Bronchial epithelial cell (primary cell): ENCODE measurements at places on chromosomes 2 and 18.

- DNase-seq: no peak
Measured at GRCh38 chr2:39139511-39140237, 18.8 kb upstream of the SOS1 start.

DNA sequence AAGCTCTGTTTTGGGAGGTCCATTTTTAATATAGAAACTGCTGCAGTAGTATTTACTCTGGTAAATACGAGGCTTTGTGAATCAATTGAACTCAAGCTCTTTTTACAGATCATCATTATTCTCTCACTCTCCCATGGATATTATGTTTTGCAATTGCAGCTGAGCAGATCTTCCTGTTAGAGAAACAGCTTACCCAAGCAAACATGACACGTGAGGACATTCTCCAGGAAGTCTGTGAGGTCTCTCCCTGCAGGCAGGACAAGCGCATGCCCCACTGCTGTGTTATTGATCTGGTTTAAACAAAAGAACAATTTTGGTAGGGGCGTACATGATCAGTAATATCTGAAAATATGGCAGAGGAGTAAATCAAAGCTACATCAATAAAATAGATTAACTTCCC lies 72.1 kb downstream of the COL6A3 start:
- peak; percentile 13 for DNase-seq

DNA sequence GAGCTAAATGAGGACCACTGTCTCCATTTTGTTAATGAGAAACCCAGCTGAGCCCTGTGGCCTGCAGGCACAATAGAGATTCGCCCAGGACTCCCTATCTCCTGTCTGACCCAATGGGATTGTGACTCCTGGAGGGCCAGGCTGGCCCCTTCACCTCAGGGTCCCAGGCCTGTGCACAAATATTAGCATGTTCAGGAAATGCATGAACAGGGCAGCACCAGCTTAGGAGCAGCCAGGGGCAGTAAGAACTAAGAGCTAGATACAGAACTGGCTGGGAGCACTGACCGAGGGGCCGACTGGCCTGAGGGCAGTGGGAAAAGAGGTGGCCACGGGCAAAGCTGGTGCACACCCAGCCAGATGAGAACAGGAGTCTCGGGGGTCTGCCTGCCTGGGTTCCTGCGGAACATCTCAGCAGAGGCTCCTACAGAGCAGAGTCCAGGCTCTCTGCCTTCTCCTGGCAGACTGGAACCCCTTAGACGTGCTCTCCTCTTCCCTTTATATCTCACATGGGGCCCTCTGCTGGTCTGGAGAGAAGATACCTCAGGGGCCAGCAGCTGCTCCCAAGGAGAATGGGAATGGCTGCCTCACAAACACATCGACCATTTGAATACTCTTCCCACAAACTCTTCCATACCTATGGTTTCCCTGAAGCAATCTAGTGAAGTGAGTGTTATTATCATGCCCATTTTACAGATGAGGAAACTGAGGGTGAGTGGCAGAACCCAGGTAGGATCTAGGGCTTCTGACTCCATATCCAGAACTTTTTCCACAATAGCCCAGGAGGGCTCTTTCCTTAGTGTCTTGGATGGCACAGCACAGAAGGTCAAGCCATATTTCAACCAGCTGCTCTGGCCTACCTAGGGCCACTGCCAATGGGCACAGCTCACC lies 77.6 kb upstream of the OTOF start:
- no peak for DNase-seq

DNA sequence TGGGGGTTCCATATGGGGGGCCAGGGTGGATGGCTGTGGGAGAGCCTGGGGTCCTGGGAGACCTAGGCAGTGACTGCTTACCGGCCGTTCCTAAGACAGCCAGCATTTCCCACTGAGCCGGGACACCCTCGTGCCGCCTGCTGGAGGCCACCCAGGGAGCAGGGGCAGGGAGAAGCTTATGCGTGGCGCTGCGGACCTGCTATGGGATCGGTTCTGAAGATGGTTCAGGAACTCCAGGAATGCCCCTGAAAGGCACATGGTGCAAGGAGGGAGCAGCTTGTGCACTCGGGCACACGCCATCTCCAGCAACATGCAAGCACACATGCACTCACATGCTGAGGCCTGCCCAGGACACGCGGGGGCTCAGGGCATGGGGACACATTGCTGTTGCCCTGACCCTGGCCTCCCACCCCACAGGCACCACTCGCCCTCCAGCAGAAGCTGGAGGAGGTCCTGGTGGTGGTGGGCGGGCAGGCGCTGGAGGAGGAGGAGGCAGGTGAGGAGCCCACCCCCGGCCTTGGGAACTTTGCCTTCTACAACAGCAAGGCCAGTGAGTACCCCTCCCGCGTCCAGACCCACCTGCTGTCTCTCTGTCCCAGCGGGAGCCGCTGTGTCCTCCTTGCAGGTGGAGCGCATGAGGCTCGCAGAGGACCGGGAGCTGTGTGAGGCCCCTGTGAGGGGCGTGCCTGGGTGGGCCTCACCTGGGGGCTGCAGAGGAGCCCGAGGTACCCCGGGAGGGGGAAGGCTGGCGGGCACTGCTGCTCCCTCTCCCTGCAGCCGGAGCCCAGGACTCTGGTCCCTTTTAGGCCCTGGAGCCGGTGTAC lies 4.1 kb downstream of the KLHL30 start:
- peak; percentile 67 for DNase-seq

DNA sequence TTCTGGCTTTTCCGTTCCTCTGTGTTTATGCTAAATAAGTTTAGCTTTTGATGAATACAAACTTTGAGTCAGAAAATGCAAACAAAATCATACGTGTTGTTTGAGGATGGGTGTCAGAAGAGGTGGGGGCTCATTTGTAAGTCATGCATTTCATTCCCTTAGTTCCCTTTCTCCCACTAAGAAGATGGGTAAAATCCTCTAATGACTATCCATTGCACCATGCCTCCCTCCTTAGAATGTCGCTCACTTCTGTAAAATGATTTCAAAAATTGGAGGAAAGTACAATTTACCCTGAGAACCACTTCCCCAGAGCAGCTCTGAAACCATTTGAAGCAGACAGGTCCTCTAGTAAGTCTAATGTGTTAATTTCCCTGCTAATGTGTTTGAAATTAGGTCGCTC lies 629.6 kb upstream of the VRK2 start:
- no peak for DNase-seq

- DNase-seq: no peak
Measured at GRCh38 chr2:48109491-48110204, 203.3 kb upstream of the FBXO11 start.

- DNase-seq: no peak
Measured at GRCh38 chr2:10303181-10303693, 533 bp downstream of the HPCAL1 start.

GRCh38 chr2:173187941-173188788 lies 112.5 kb downstream of the MAP3K20 start:
- peak; percentile 45 for DNase-seq

- no peak for DNase-seq
Measured at GRCh38 chr2:127437781-127438726, 19.8 kb downstream of the PROC start.

GRCh38 chr2:171323971-171324528 lies 109.7 kb downstream of the METTL8 start:
- DNase-seq: no peak

DNA sequence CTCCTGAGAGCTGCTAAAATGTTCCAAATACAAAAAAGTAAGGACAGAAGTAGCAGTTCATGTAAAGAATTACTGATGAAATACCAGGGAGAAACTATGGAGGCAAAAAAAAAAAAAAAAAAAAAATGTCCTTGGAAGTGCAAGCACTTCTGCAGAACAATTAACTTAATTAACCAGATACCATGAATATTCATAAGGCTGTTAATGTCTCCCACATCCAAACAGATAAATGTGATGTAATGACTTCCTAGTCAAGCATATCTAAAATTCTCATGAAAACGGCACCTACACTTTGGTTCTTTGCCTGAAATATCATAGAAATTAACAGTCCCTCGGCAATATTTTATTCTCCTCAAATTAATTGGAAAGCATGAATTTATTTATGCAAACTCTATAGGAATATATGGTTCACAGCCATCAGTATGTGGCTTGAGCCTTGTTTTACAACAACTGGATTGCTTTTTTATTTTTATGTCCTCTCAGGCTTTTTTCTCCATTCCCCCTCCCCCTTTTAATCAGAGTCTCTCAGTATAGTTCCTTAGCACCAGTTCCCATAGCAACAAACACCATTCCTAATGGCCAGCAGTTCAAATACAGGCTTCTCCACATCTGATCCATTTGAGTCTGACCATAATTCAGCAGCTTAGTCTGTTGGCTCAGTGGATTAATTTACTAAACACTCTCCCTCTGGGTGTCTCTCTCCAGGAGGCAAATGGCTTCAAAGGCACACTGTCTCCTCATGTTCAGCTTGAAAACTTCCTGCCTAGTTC lies 97.1 kb downstream of the ITGA4 start:
- no peak for DNase-seq

GRCh38 chr2:113162173-113162572 lies 11.6 kb upstream of the PSD4 start:
- no peak for DNase-seq

- peak; percentile 84 for DNase-seq
Measured at GRCh38 chr2:166333801-166334200, 41.9 kb downstream of the SCN9A start.
